ENCODE measurements at places on chromosomes 6 and 20. TPM values are rescaled to one million over a fixed set of nuclear protein-coding genes. Genes with fewer than 3 reads are reported as not detected.

PHACTR1 gene
- total RNA-seq: 4.1 TPM

GRCh38 chr6:167687116-167687725 lies 139.5 kb upstream of the AFDN start:
- no peak for DNase-seq

PGC gene
- total RNA-seq: not detected

- DNase-seq: no peak
These were observed 217.5 kb downstream of the TINAG start for GRCh38 chr6:54525731-54526130.

All from dermis blood vessel endothelial cell (primary cell).